ENCODE measurements at places on chromosomes 1 and 21.

- no peak for DNase-seq
These were observed 126.5 kb upstream of the TNFSF4 start for GRCh38 chr1:173333581-173333980.

- DNase-seq, result no peak
These were observed 10.9 kb downstream of the C1orf216 start for GRCh38 chr1:35707601-35708440.

DNA sequence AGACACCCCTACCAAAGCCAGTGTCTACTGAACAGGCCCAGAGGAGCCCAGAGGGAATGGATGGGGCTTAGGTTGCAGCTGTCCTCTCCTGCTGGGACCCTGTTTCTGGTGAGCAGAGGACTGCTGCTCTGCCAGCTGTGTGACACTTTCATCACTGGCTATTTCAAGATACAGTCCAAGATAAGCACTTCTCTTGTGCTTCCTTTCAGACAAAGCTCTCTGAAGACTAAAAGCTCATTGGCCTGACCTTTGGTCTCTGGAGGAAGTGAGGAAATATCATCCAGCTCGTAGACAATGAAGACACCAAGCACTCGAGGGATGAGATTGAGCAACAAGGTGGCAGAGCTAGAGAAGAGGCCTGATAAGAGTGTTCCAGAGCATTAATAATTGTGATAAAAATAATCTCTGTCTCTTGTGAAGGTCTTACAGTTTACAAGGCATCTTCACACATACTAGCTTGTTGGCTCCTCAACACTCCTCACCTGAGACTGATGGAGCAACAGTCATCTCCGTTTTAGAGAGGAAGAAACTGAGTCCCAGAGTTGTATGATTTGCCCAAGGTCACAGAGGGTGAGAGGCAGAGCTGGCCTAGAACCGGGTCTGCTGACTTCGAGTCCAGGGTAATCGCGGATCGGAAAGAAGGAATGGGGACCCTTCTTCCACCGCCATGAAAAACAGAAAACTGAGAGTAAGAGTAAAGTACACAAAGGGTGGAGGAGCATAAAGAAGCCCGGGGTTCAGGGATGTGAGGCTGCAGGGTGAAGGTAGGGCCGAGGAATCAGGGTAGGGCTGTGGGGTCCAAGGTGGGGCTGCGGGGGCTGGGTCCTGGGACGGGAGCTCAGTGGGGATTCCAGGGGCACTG, 666 bp downstream of the PAFAH2 start:
- no peak for DNase-seq

- DNase-seq, result peak; percentile 18
These were observed 251.2 kb downstream of the RRAGC start for GRCh38 chr1:38608202-38608864.

- DNase-seq, result no peak
These were observed 972.2 kb downstream of the TTLL7 start for GRCh38 chr1:83026745-83027144.

- no peak for DNase-seq
These were observed 4.7 kb upstream of the SLC19A1 start for GRCh38 chr21:45546636-45547544.

DNA sequence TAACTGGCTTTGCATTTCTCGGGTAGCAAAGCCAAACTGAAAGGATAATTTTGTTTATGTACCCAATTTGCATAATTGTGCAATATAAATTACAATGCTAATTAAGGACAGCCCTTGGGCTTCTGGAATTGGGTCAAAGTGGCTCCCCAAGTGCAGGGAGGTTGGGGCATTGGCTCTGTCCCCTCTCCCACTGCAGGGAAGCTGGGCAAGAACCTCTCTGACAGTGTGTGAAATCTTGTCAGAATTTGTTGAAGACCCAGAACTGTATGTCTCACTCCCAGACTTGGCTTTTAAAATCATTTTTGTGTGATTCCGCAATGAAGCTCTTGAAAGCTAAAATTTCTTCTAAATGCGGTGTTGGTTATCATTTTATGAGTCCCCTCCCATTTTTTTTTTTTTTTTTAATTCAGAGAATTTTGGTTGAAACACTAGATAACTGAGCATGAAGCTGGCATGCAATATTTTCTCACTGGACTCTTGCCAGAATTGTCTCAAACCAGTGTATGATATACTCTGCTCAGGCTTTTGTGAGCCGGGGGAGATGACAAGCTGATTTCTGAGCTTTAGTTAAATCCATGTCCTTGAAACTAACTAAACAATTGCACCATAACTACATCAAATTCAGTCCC, 878.9 kb upstream of the CXADR start:
- no peak for DNase-seq

DNA sequence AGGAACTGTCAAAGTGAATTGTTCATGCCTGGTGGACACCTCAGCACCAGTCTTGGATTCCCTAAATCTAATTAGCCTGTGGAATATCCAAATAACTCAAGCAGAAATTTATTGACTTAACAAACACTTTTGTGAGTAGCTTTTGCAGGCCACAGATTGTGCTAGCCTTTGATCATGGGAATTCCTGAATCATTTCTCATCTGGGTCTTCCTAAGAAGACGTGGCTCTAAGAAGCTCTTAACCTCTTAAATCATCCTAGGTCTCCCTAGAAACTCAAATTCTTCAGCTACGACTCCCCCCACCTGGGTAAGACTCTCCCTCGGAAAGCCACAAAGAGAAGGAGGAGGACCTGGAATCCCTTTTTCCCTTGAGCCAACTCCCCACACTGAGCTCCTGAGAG, 53.8 kb upstream of the PSEN2 start:
- no peak for DNase-seq

- no peak for DNase-seq
These were observed 2.5 kb downstream of the NFASC start for GRCh38 chr1:204873176-204873575.

Data from stimulated activated CD4-positive, alpha-beta T cell treated with anti-CD3 and anti-CD28 coated beads, Interleukin-2, amount 100 ng/mL, for 24 hours (primary cell).